ENCODE measurements at places on chromosomes 1 and 21.

DNA sequence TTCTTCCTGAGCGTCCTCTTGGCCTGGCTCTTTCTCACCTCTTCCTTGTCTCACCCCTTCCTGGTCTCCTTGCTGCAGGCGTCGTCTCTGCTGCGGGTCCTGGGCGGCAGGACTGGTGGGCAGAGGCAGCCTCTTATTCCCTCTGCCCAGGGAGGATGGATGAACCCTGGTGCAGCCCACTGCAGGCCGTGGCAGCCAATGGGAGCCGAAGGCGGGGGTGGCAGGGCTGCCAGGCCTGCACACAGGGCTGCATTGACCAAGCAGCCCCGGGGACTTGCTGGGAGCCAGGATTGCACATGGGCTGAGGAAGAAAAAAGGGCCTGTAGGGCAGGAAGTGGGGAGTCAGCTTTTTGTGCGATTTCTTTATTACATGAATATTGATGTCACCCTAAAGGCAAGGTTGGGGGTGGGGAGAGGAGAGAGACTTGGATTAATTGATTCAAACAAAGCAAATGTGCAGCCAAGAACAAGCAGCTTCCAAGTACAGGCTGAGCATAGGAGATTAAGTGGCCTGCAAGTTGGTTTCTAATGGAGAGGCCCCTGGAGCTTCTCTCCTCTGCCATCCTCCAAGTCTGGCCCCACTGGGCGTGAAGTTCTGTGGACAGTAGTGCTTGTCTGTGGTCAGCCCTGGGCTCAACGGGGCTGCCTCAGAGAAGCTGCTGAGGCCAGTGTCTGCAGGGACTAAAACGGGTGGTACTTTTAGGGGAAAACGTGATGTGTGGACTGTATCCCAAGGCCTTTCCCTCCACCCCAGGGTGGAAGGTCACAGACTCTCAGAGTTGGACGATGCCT, at the start of gene S100B:
TSS of gene S100B (minus strand) at position 108 of the 792 bp plus-strand sequence. CDS start 2,667 bp downstream, outside the sequence.
- DNase-seq = no peak

GRCh38 chr1:100051401-100051800, 81.3 kb downstream of the SASS6 start:
- DNase-seq = no peak

DNA sequence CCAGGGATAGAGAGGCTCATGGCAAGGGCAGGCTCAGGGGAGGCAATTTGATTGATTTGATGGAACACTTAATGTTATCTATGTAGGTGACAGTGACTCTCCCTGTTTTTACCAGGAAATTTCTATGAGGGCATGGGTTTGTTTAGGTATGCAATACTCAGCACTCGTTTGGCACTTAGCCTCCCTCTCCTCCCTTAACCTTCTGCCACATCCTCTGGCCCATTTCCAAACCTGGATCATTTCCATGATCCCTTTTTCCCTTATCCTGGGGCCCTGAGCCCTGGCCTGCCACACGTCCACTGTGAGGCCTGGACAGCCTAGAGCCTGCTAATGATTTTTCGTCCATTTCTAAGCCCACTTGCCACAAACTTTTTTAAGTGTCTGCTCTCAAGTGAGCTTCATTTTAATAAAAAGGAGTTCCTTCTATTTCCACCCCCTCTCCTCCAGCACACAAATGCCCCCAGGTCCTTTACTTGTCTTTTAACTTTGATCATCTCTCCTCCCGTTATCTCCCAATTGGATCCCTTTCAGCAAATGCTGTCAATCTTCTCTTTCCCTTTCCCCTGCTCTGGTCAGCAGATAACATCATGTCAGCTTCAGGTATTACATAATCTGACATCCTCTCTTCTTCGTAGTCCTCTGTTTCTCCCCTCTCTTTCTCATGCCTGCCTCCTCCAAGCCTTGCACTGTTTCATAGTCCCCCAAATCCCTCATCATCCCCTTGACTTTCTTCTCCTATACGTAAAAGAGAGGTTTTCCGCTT, 37.8 kb upstream of the GADD45A start:
- no peak for DNase-seq

DNA sequence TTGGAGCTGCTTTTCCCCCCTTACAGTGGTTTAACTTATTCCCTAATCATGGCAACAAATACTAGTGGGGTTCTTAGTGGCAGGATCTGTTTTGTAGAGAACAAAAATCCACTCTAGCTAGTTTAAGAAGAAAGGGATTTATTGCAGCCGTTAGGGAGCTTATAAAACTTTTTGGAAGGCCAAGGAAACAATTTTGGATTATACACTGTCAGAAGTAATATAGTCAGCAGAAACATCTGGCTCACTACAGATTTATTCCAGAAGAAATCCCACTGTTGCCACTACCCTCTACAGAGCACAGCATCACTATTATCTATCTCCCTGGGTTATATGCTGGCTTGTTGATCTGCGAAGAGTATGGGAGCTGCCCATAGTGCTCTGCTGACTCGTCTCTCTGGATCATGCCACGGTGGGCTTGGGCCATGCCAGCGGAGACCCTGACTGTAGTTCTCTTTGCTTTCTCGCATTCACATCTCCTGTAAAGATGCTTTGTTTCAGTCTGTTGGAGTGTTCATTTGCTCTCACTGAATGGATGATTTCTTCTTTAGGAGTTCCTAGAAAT, 107.5 kb downstream of the ODF2L start:
- DNase-seq = no peak

DNA sequence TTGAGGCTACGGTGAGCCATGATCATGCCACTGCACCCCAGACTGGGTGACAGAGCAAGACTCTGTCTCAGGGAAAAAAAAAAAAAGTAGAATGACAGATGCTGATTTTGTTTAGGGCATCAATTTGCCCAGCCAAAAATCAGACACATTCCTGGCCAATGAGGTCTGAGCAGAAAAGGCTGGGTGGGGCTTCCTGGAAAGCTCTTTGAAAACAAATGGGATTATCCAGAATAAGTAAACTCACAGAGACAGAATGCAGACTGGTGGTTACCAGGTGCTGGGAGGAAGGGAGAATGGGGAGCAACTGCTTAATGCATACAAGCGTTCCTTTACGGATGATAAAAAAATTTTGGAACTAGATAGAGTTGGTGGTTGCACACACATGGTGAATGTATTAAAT, 10.1 kb upstream of the CITED4 start:
- no peak for DNase-seq

DNA sequence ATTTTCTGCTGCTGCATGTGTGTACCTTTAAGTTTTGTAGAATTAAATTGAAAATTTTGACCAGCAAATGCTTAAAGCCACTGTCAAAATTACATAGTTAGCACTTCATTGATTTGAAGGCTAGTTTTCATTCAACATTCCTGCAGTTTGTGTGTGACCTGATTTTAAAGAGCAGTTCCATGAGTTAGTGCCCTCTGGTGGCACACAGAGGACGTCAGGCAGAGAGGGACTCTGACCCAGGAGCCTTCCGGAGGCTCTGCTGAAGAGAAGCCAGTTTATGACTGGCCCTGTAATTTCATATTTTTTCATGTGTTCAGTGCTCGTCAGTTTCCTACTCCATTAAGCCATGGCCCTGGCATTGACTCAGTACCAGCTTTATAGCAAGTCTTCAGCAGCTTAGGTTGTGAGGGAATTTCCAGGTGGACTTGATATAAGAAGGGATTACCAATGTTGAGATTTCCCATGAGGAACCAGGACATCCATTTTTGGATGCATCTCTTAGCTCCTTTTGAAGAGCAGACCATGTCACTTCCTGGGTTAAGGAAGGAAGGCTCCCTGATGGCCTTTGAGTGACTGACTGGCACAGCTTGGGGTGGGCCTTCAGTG, 104.7 kb downstream of the CAMTA1 start:
- DNase-seq = peak; percentile 62

DNA sequence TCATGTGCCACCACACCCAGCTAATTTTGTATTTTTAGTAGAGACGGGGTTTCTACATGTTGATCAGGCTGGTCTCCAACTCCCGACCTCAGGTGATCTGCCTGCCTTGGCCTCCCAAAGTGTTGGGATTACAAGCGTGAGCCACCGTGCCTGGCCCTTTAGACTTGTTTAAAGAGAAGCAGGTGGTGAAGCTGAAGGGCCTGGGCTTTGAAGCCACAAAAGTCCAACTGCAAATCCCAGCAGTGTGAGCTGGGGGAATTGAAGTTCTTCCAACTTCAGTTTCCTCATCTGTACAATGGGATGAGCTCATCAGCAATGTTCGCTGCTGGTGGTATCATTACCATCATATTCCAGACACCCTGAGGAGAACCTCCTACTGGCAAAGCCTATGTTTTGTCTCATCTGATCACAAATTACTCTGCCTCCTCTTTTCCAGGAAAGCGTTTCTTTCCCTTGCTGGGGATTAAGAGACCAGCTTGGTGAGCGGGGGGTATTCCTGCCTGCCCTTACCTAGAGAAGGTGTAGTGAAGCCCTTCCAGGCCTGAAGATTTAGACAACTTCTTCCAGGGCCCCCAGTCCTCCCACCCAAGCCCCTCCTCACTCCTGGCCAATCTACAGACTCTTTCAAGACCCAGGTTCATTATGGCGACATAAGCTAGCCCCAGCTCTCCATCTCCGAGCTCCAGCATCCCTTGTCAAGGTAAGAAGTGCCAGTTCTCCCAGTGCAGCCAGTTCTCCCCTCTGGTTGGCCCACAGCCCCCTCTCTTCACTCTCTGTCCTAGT, 2.4 kb upstream of the SHISA4 start:
- peak; percentile 29 for DNase-seq

DNA sequence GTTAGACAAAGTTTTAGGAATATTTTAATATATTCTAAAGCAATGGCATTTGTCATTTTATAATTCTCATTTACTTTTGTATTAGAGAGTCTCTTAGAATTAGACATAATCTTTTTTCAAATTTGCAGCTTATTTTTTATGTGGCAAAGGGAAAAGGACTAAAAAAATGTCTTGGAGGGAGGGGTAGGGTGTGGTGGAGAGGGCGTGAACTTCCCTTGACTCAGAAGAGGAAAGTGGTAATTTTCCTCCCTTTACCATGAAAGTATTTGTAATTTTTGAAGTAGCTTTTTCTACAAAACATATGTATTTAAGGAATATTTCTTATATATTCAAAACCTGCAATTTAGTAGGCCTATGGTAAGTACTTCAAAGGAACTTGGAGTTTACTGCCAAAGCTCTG, 6.9 kb upstream of the RABGAP1L start:
- no peak for DNase-seq

DNA sequence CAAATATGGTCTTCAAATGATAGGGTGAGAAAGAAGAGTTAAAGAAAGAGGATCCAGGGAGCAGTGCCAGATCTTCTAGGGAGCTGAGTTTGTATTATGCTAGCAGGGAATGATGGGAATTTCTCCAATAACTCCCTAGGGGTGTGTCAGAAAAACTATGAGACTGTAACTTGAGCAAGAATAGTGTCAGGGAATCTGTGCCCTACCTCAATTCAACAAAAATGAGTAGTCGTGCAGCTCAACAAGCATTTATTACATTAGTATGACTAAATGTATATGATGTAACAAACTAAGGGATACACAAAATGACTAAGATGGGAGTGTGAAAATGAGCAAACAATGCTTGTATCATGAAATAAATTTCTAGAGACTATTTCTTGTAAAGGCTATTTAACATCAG, 24.2 kb downstream of the SPAG17 start:
- no peak for DNase-seq

DNA sequence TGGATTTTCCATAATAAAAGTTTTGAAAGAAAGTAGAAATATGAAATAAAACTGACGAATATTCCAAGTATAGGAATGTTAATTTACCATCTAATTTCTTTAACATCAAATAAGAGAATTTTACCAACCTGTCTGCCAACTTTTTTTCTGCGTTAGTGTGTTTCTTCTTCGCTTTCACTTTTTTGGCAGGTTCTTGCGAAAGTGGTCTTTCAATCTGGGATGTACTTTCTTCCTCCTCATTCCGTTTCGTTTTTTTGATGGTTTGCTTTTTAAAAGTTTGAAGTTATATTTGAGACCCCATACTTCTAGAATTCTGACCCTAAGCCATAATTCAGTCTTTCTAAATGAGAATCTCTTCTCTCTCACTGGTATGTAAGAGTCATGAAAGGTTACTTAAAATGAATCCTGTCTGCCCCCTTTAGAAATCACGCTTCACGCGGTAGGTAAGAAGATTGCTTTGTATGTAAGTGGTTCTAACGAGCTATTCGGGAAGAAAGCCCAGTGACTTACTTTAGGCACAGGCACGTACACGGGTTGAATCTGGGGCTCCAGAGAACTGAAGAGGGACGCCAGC, 580 bp downstream of the RBM34 start:
- DNase-seq = no peak

GRCh38 chr1:23417570-23417969, 7.0 kb downstream of the TCEA3 start:
- DNase-seq = peak; percentile 82

GRCh38 chr1:159218649-159219636, 14.3 kb downstream of the ACKR1 start:
- DNase-seq = no peak

DNA sequence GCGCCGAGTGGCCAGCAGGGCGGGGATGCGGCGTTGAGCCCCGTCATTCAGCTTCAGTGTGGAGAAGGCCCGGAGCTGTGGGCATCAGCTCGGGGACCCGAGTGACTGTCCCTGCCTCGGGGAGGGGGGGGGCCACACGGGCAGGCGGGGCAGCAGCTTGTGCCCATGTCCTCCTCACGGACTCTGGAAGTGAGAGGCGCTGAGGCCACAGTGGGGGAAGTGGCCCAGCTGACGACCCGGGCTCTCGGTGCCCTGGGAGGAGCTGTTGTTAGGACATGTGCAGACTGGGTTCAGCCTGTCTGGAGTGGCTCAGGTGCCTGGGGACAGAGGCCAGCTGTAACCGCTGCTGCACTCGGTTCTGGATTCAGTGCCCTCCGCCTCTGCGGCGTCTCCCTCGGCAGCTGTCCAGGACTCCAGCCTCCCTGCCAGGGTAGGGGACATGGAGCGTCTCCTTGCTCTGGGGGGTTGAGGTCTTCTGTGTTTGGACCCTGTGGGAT, 71.1 kb downstream of the SKI start:
- DNase-seq = no peak

GRCh38 chr21:40985370-40985769, 138.4 kb upstream of the DSCAM start:
- no peak for DNase-seq

GRCh38 chr21:26597031-26597430, 23.9 kb upstream of the CYYR1 start:
- no peak for DNase-seq

- peak; percentile 86 for DNase-seq
Observed at GRCh38 chr1:209565759-209566678, 17.5 kb upstream of the CAMK1G start.

- no peak for DNase-seq
Observed at GRCh38 chr1:31214316-31215064, 25.2 kb downstream of the NKAIN1 start.

DNA sequence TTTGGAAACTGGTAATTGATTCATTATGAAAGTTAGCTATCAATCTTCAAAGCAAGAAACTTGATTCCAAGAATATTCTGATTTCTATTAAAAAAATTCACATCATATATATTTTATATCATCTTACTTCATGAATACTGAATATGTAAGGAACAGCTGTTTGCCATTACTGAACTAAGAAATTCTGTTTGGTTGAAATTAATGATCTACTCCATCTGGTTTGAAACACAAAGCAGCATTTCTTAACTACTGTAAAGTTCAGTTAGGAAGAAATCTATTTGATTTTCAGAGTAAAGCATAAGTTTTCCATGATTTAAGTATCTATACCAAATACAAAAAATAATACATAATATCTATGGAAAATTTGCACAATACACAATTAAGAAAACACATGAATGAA, 66.0 kb upstream of the SCYL3 start:
- DNase-seq = no peak

Data from K562 (cell line).